Vagina (tissue), 2 donors: ENCODE measurements at places on chromosomes 3 and 15. TPM values are rescaled to one million over a fixed set of nuclear protein-coding genes. Genes with fewer than 3 reads are reported as not detected.

- no peaks in the 10 kb centered on the region for H3K36me3 ChIP-seq
- H3K27ac ChIP-seq, result no peak overlapping the region
- H3K27me3 ChIP-seq, result no peaks in the 10 kb centered on the region
- H3K4me3 ChIP-seq, result no peak overlapping the region
- no peaks in the 10 kb centered on the region for H3K4me1 ChIP-seq
- DNase-seq, result no peak
Observed at GRCh38 chr3:45923755-45924154, 19.5 kb upstream of the CXCR6 start.

DNA sequence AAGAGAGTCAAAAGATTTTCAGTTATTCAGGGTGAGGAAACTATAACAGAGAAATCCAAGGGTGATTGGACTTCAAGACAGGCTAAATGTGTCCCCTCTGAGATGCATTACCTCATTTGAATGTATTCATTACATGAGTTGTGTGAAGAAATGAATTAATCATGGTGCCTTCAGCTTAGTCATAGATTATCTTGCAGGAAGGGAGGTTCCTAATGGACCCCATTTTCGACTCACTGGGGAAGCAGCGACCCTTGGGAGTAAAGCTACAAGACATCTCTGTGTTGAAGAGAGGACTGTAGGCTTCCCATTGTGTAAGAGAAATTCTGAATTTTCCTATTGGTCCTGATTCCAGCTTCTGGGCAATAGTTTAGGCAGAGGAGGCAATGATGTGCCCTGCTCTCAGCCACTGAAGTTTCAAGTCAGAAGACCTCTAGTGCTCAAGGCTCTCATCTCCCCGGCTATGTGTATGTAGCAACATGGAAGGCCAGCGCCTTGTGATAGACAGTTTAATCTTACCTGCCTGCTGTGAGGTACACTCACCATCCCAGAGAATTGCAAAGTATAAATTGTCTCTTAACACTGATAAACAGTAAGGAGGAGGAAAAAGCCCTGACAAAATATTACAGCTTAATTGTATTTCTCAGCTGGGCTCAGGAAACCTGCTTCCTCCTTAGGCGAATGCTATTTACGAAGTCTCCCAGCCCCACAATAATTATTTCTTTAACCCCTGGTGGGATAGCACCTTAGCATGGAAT, 133.8 kb downstream of the PDCD6IP start:
- H3K4me3 ChIP-seq, result no peak overlapping the region
- H3K36me3 ChIP-seq, result no peaks in the 10 kb centered on the region
- no peaks in the 10 kb centered on the region for H3K27me3 ChIP-seq
- H3K4me1 ChIP-seq, result no peaks in the 10 kb centered on the region

DNA sequence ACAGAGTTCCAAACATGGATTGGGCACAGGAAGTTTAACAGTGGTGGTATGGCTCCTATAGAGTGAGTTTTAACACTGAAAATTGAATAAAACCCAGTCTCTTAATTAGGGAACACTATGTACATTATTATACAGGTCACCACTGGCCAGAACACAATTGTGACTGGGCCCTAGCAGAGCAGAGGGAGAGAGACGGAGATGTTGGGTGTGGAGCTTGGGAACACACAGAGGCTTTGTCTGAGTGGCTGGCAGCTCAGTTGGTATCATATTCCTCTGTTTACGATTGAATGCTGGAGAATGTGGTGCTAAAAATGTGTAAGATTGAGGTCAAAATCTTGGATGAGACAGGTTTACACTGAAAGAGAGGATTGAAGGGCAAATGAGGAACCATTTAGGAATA, 6.8 kb upstream of the MOBP start:
- H3K4me1 ChIP-seq, result no peaks in the 10 kb centered on the region
- no peak overlapping the region for H3K27ac ChIP-seq
- no peak for DNase-seq
- H3K4me3 ChIP-seq, result no peak overlapping the region
- H3K27me3 ChIP-seq, result no peaks in the 10 kb centered on the region

SRP14 gene
- 409 TPM for total RNA-seq

CEMIP gene
- total RNA-seq, result 0.74 TPM

DNA sequence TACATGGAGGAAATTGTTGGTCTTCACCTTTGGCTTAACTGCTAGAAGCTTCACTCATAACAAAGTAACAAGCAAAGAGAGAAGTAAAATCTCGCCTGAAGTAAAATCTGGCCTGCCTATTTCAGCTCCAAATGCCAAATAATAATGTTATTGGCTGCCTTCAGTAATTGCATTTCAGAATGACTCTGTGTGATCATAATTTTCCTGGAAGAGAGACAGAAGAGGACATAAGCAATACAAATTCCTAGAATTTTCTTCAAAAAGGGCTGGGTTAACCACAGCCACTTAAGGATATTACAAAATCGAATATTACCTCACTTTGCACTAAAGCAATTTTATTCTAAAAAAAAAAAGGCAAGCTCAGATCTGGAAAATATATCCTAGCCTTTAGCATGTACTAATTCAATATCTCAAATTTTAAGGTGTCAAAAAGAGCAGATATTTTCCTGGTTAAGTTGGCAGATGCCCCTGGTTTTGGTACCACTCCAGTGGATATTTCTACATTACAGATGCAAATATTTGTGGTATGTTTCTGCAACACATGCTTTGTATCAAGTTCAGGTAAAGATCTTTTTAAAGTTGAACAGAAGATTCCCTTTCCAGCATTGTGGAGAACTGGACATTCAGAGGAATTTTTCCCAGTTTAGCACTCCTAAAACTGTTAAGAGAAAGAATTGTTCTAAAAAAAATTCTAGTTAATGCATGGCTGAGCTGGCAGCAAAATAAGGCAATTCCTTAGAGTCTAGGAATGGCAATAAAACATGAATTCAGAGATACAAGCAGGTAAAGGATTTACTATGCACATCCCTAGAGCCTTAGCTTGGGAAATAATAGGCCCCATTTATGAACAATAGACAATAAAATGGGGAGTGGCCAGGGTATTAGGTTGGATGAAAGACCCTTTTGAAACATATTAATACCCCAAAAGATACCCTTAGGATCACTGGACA, 116.7 kb downstream of the STAC start:
- DNase-seq, result no peak
- no peak overlapping the region for H3K4me3 ChIP-seq
- H3K36me3 ChIP-seq, result no peaks in the 10 kb centered on the region
- H3K4me1 ChIP-seq, result peaks cover 13% of the 10 kb centered on the region
- no peaks in the 10 kb centered on the region for H3K27me3 ChIP-seq

HYAL1 gene
- 17.7 TPM for total RNA-seq

DNA sequence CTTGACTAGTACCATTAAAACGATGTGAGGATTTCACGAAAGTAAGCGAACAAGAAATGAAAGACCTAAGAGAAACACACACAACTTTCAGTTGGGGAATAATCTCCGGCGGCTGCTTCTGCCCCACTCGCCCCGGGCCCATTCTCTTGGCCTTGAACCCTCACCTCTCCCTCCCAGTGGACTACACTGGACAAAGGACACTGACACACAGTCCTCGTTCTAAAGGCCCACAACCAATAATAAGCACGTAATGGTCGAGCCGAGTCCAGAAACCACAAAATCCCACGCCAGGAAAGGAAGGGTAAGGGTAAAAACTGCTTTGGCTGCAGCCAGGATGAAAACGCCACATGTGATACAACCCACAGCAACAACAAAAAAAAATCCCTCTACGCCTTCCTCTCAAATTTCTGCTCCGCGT, 469 bp downstream of the ZNF770 start:
- H3K4me1 ChIP-seq, result peaks cover 45% of the 10 kb centered on the region
- DNase-seq, result no peak
- no peaks in the 10 kb centered on the region for H3K27me3 ChIP-seq
- peak overlapping the region; percentile 98 for H3K27ac ChIP-seq
- peak overlapping the region; percentile 93 for H3K4me3 ChIP-seq

GPR171 gene
- 5.4 TPM for total RNA-seq

- H3K4me3 ChIP-seq, result no peak overlapping the region
- H3K27me3 ChIP-seq, result no peaks in the 10 kb centered on the region
- H3K36me3 ChIP-seq, result no peaks in the 10 kb centered on the region
- no peaks in the 10 kb centered on the region for H3K4me1 ChIP-seq
Observed at GRCh38 chr3:99212969-99213368, 311.5 kb upstream of the DCBLD2 start.

DNA sequence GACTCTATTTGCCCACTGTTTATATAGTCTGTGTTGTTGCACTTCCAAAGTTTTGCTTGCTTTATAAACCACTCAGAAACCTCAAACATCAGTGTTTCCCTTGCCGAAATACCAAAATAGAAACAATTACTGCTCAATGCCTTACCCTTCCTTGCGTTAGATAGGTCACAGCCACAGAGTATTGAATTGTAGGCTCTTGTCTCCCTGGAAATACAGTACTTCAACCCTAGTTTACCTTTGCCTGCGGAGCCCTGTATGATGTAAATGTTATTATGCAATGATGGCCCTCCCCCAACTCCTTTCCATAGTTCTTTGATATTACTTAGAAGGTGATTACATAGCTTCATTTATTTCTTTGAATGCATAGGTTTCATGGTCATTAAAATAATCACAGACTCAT, 44.2 kb downstream of the SOX2 start:
- no peak overlapping the region for H3K27ac ChIP-seq
- H3K4me3 ChIP-seq, result no peak overlapping the region
- no peaks in the 10 kb centered on the region for H3K4me1 ChIP-seq
- H3K36me3 ChIP-seq, result no peaks in the 10 kb centered on the region

DNA sequence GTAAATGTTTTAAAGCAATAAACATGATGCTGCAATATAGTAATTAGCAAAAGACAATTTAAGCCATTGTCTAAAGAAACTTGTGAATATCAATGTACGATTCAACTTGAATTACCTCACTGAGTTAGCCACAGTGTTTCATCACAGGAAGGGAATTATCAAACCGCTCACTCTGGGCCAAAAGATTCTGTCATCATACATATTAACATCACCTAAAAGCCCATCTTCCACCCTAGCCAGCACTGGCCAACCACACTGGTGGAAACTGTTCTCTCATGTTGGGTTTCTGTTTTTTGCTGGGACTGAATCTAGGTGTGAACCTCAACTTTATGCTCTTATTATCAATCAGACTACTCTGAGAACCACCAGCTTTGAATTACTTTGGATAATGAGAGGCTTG, 497.7 kb upstream of the THBS1 start:
- no peak overlapping the region for H3K4me3 ChIP-seq
- H3K36me3 ChIP-seq, result no peaks in the 10 kb centered on the region
- H3K27ac ChIP-seq, result no peak overlapping the region
- no peaks in the 10 kb centered on the region for H3K27me3 ChIP-seq

DNA sequence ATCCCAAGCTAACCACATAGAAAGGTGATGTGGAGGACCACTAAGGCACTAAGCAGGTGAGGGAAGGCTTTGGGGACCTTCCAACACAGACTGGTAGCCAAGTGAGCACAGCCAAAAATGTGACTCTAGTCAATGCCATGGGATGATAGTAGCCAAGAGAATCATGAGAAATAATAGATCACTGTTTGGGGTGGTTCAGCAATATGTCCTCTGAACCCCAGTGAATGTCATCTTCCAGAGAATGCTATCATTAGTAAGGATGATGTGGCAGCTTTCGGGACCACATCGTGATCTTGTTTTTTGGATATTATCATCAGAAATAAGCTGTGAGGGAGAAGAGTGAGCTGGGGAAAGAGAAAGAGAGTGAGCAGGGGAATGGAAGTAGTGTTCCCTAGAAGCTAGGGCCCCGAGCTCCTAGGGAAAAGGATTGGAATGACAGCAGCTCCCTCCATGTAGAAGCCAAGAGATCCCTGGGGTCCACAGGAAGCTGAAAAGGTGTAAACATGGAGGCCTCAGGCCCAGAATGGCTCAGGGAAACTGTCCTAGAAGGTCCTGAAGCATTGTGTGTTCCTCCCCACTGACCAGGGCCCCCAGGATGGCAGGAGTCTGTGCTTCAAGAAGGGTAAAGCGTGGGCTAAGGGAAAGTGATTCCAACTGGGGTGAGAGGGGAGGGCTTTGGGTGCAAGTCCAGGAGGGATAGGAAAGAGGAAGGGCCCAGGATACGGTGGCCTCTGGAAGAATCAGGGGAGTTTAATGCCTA, 56.6 kb upstream of the KLF13 start:
- H3K27ac ChIP-seq, result no peak overlapping the region
- H3K27me3 ChIP-seq, result no peaks in the 10 kb centered on the region
- H3K4me1 ChIP-seq, result peaks cover 16% of the 10 kb centered on the region
- peak; percentile 49 for DNase-seq
- no peak overlapping the region for H3K4me3 ChIP-seq

DBR1 gene
- total RNA-seq, result 8.6 TPM

- no peaks in the 10 kb centered on the region for H3K36me3 ChIP-seq
- H3K27ac ChIP-seq, result no peak overlapping the region
- H3K4me3 ChIP-seq, result no peak overlapping the region
- H3K27me3 ChIP-seq, result no peaks in the 10 kb centered on the region
- H3K4me1 ChIP-seq, result no peaks in the 10 kb centered on the region
- DNase-seq, result no peak
Observed at GRCh38 chr3:164539215-164539614, 539.1 kb downstream of the SI start.
